ENCODE measurements at places on chromosomes 7 and 10.

GRCh38 chr7:31775556-31775955, 88.5 kb downstream of the PPP1R17 start:
- no peak for DNase-seq
- no peaks in the 10 kb centered on the region for H3K36me3 ChIP-seq
- H3K4me1 ChIP-seq, result no peaks in the 10 kb centered on the region
- no peaks in the 10 kb centered on the region for H3K27me3 ChIP-seq
- no peak overlapping the region for H3K27ac ChIP-seq
- H3K4me3 ChIP-seq, result no peak overlapping the region

DNA sequence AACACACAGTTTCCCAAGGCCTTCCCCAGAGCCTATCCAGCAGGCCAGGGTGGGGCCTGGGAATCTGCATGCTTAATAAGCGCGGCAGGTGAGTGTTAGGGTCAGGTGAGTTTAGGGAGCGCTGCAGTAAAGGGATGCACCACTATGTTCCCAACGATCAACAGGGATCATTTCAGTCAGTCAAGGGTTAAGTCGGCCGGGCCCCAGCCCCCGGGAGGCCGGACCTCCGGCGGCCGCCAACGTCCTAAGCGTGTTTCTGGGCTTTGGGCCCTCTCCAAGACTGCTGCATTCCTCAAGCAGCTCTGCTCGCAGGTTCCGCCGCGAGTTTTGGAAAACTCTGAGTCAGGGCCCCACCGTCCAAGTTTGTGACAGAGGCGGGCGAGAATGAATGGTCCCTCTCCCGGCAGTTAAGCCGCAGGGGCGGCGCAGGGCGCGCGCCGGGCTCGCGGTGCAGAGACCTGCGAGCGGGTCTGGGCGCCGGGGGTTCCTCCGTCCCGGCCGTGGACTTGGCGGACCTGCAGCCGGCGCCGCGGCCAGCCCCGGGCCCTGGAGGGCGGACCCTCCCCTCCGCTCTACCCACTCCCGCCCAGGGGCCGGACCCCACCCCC, 81.6 kb downstream of the ARHGAP22 start:
- H3K27ac ChIP-seq, result no peak overlapping the region
- no peak for DNase-seq
- H3K36me3 ChIP-seq, result no peaks in the 10 kb centered on the region
- peaks cover 7% of the 10 kb centered on the region for H3K4me1 ChIP-seq
- H3K4me3 ChIP-seq, result no peak overlapping the region
- peaks cover 82% of the 10 kb centered on the region for H3K27me3 ChIP-seq

GRCh38 chr7:147078312-147078711, 961.7 kb downstream of the CNTNAP2 start:
- H3K36me3 ChIP-seq, result no peaks in the 10 kb centered on the region
- no peaks in the 10 kb centered on the region for H3K4me1 ChIP-seq
- DNase-seq, result no peak
- no peak overlapping the region for H3K4me3 ChIP-seq

- H3K27ac ChIP-seq, result no peak overlapping the region
- peaks cover 55% of the 10 kb centered on the region for H3K27me3 ChIP-seq
- H3K4me3 ChIP-seq, result no peak overlapping the region
- H3K4me1 ChIP-seq, result no peaks in the 10 kb centered on the region
- DNase-seq, result no peak
- H3K36me3 ChIP-seq, result no peaks in the 10 kb centered on the region
These were observed 32.1 kb upstream of the A1CF start for GRCh38 chr10:50917486-50917885.

- no peak overlapping the region for H3K4me3 ChIP-seq
- peaks cover 2% of the 10 kb centered on the region for H3K27me3 ChIP-seq
- H3K36me3 ChIP-seq, result no peaks in the 10 kb centered on the region
- no peaks in the 10 kb centered on the region for H3K4me1 ChIP-seq
These were observed 325.4 kb downstream of the GLRX3 start for GRCh38 chr10:130461631-130462030.

GRCh38 chr10:14820775-14821154, 17.1 kb downstream of the CDNF start:
- no peaks in the 10 kb centered on the region for H3K36me3 ChIP-seq
- no peaks in the 10 kb centered on the region for H3K27me3 ChIP-seq
- peaks cover 6% of the 10 kb centered on the region for H3K4me1 ChIP-seq
- H3K4me3 ChIP-seq, result no peak overlapping the region
- no peak for DNase-seq
- no peak overlapping the region for H3K27ac ChIP-seq

- H3K4me3 ChIP-seq, result no peak overlapping the region
- no peaks in the 10 kb centered on the region for H3K4me1 ChIP-seq
- H3K36me3 ChIP-seq, result no peaks in the 10 kb centered on the region
These were observed 399.5 kb upstream of the ANKRD30A start for GRCh38 chr10:36725581-36726520.

GRCh38 chr7:157403646-157404401, 67.0 kb downstream of the DNAJB6 start:
- H3K4me3 ChIP-seq, result no peak overlapping the region
- H3K4me1 ChIP-seq, result peaks cover 3% of the 10 kb centered on the region
- no peak overlapping the region for H3K27ac ChIP-seq
- no peak for DNase-seq
- no peaks in the 10 kb centered on the region for H3K27me3 ChIP-seq

DNA sequence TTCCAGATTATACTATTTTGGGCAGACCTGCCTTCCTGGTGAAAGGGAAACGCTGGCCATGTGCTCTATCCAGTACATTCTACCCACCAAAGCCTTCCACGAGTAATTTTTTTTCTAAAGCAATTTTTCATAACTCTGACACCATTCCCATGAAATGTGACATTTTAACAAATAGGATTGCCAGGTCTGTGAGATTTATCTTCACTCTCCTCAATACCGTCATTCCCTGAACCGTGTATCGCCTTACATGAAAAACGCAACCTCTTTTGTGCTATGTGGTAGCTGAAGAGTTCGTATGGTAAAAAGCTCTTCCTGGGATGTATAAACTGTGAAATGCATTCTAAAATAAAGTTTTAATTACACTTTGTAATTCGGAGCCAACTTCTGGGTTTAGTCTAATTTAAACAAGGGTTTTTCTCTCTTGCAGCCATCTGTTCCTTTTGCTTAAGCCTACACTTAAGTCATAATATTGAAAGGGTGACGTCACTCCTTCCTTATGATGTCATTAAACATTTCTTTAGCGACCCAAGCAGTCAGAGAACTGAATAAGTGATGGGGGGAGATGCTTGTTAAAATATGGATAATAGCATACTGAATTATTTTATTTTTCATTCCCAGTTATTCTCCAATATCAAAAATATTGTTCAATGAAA, 27.7 kb downstream of the C1QL3 start:
- H3K36me3 ChIP-seq, result peaks cover 6% of the 10 kb centered on the region
- H3K4me1 ChIP-seq, result no peaks in the 10 kb centered on the region
- no peak for DNase-seq
- no peaks in the 10 kb centered on the region for H3K27me3 ChIP-seq

GRCh38 chr7:147859033-147859432, 731.5 kb upstream of the C7orf33 start:
- no peaks in the 10 kb centered on the region for H3K4me1 ChIP-seq
- DNase-seq, result no peak
- H3K27ac ChIP-seq, result no peak overlapping the region
- no peaks in the 10 kb centered on the region for H3K27me3 ChIP-seq
- no peaks in the 10 kb centered on the region for H3K36me3 ChIP-seq

GRCh38 chr7:44046321-44047061, 2.0 kb downstream of the DBNL start:
- H3K4me3 ChIP-seq, result peak overlapping the region; percentile 84
- H3K27ac ChIP-seq, result peak overlapping the region; percentile 88
- H3K4me1 ChIP-seq, result peaks cover 46% of the 10 kb centered on the region
- no peak for DNase-seq
